ENCODE measurements at places on chromosomes 3 and 15. TPM values are rescaled to one million over a fixed set of nuclear protein-coding genes. Genes with fewer than 3 reads are reported as not detected.

Gene AGBL1
- total RNA-seq = not detected

Gene TOPAZ1
- not detected for total RNA-seq

Gene EFCC1
- total RNA-seq = not detected

Gene IGF1R
- 50.7 TPM for total RNA-seq

Gene OR5K1
- not detected for total RNA-seq

Gene CCNDBP1
- 150 TPM for total RNA-seq

All from natural killer cell (primary cell).